ENCODE measurements at places on chromosomes 7 and 10.

- DNase-seq, result no peak
These were observed 324.1 kb upstream of the NPSR1 start for GRCh38 chr7:34333925-34334324.

- DNase-seq, result no peak
These were observed 101.7 kb downstream of the PLXDC2 start for GRCh38 chr10:19917751-19918478.

GRCh38 chr10:79107736-79108264, 39.0 kb downstream of the ZMIZ1 start:
- DNase-seq, result no peak

DNA sequence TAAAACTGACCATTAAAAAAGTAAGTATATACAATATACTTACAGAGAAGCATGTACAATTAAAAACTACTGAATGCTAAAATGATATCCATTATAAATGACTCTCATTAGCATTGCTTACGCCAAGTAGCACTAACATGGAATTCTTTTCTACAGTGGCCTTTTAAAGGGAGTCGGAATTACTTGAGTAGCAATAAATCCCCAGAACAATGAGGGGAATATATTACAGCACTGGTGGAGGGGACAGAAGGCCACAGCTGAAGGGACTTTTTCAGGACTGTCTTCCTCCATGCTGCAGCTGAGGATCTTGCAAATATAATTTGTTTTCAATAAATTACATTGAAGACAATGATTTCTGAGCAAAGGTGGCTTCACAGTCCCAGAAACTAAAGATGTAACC, 97.0 kb downstream of the ALOX5 start:
- DNase-seq, result no peak

DNA sequence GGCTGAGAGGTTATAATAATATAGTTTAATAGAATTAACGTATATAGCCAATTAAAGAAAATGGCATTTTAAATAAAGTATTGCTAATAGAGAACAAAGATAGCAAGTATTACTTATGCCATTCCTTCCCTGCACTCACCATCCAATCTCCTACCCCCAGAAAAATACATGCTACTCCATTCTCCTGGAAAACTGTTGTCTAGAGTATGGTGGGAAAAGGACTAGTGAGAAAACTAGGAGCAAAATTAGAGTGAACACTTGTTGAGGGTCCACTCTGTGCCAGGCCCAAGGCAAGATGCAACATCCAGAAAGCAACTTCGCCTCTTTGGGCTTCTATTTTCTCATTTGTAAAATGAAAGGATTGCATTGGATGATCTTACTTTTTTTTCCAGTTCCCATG, 149.1 kb downstream of the CPED1 start:
- DNase-seq, result no peak

GRCh38 chr7:16745645-16746044, 7.9 kb upstream of the TSPAN13 start:
- no peak for DNase-seq

DNA sequence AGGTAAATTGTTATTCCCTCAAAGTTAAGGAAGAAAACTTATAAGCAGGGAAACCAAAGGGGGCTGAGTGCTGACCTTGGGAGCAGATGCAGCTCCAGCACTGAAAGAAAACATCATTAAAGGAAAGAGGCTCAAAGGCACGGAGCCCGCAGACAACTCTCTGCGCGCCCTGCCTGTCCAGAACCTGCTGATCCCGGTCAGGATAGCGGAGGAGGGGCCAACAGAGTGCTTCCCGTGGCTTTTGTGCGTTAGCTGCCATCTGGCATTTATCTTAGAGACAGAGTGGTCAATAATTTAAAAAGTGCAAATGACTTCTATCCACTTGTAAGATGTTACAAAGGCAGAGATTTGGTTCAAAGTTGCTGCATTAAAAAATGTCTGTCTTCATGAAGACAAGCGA, 162.1 kb downstream of the FANK1 start:
- DNase-seq, result no peak

- no peak for DNase-seq
These were observed 82.1 kb downstream of the SLC37A3 start for GRCh38 chr7:140316165-140316661.

- no peak for DNase-seq
These were observed 315.2 kb upstream of the GLI3 start for GRCh38 chr7:42552227-42552626.

- DNase-seq, result no peak
These were observed 288.9 kb downstream of the KLF6 start for GRCh38 chr10:3496138-3496537.

GRCh38 chr7:92717993-92718716, 118.2 kb downstream of the CDK6 start:
- DNase-seq, result peak; percentile 67

DNA sequence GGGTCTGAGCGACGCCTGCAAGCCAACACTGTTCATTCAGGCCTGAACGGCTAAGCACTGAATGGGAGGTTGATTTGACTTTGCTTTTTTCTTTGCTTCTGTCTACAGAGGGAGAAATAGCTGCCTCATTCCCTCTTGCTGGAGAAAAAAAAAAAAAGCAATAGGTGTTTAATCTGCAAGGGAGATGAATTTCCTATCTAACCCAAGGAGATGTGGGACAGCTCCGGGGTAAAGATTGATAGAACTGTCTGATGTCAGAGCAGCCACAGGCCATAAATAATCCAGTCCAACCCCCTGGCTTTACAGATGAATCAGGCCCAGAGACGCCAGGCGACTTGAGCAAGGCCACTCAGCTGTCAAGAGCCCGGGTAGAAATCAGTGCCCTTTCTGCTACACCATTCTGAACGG, 168.0 kb downstream of the ARHGAP12 start:
- DNase-seq, result no peak

DNA sequence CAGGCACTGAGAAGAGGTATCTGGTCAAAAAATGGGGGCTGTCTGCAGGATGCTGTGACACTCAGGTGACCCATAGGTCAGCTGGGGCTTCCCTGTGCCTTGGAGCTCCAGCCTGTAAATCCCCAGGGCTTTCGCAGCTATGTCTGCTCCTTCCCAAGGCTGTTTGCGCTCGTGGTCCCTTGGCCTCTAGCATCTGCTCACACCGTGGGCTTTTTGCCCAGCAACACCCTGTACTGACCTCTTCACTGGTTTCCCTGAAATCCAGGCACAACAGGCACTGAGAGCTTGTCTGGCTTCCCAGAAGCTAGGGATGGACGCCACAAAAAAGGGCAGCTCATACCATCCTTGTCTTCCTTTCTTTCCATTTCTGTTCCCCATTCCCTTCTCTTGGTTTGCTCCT, 280.3 kb upstream of the HABP2 start:
- DNase-seq, result no peak

GRCh38 chr10:125015356-125015944, 73.5 kb downstream of the ZRANB1 start:
- no peak for DNase-seq

- DNase-seq, result no peak
These were observed 189.7 kb downstream of the CCDC3 start for GRCh38 chr10:12811826-12812225.

- DNase-seq, result no peak
These were observed 98.7 kb downstream of the DNAH11 start for GRCh38 chr7:21641546-21641945.

- no peak for DNase-seq
These were observed 3.5 kb downstream of the ZP3 start for GRCh38 chr7:76428149-76428823.

GRCh38 chr7:134318443-134318842, 1.7 kb upstream of the SLC35B4 start:
- DNase-seq, result no peak
